Stimulated activated CD4-positive, alpha-beta T cell treated with anti-CD3 and anti-CD28 coated beads, Interleukin-4, amount 100 ng/mL, for 1 hour (primary cell): ENCODE measurements at places on chromosomes 1 and 21.

DNA sequence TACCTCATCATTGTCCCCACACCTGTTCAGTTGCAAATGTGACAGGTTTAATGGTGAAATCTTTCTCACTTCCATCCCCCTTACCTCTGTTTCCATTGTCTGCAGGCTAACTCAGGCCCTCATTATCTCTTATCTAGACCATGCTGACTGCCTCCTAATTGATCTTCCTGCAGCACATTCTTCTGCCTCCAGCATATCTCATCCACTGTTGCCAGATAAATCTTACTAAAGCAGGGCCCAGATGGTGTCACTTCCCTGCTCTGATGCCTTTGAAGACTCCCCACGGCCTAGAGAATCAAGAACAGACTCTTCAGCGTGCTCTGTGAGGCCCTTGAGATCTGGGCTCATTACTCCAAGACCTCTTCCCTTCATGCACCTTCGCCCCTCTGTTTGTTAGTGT, 230.1 kb downstream of the DUSP10 start:
- DNase-seq: no peak

- no peak for DNase-seq
Observed at GRCh38 chr21:28226563-28226962, 766.1 kb downstream of the LTN1 start.

DNA sequence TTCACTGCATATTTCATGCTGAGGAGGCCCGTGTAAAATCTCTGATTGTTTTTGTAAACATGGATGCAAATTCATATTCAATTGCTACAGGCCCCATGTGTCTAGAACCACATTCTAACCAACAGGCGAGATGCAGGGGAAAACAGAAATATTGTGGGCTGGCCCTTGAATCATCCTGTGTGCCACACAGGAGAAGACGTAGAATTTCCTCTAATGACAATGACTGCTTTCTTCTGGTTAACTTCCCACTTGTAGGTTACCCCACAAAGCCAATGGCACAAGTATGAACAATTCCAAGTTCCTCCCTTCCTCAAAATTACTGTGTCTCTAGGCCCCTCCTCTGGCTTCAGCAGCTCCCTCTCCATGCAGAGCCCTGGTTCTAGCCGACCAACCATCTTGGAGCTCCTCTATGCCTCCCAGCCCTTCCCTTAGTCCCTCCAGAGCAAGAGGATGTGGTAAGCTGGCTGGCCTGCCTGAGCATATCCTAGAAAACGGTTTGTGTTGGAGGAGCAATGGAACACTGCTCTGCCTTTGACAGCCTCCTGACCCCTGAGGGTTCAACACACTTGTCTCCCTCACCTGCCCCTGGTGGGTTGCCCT, 205.2 kb downstream of the HS2ST1 start:
- DNase-seq: no peak

- no peak for DNase-seq
Observed at GRCh38 chr1:31447210-31447609, 34.2 kb downstream of the SERINC2 start.

DNA sequence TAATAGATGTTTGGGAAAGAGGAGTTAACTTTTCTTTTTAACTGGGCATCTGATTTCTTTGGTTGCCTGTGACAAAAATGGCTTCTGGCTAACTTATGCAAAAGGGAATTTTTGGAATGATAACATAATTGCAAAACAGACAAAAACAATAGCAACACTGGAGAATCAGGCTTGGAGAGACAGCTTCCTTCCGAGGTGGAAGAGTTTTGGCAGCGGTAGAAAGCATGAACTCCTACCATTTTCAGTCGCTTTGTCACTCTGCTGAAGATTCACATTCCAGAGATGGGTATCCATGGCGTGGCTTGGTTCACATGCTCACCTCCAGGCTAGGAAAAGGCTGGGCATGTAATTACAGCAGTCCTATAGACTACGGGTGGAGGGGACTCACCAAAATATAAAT, 17.2 kb upstream of the FGGY start:
- DNase-seq: no peak

DNA sequence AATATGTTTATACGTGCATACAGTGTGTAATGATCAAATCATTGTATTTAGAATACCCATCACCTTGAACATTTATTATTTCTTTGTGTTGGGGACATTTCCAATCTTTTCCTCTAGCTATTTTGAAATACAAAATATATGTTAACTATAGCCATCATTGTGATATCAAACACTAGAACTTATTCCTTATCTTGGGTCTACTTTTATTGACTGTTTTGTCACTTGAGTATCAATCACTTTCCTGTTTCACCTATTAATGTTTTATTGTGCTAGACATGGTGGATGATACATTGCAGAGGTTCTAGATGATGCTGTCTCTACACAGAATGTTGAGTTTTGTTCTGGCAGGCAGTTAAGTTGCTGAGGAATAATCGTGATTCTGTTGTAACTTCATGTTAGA, 45.9 kb downstream of the STXBP3 start:
- DNase-seq: no peak

DNA sequence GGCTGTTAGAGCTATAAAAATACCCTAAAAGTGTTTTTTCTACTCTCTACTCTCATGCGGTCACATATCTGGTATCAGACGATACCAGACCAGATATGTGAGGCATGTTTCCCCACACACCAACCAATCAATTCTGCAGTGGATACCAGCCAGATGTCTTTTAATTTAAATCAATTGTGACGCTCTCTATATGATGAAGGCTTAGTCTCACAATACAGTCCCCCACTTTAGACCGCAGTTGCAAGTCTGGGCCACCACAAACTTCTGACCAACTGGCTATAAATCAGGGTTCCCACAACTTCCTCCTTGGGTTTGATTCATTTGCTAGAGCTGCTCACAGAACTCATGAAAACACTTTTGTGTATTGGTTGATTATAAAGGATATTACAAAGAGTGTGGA, 586.1 kb upstream of the ZP4 start:
- no peak for DNase-seq

- DNase-seq: no peak
Observed at GRCh38 chr21:34524646-34525601, 12.9 kb upstream of the KCNE1 start.

DNA sequence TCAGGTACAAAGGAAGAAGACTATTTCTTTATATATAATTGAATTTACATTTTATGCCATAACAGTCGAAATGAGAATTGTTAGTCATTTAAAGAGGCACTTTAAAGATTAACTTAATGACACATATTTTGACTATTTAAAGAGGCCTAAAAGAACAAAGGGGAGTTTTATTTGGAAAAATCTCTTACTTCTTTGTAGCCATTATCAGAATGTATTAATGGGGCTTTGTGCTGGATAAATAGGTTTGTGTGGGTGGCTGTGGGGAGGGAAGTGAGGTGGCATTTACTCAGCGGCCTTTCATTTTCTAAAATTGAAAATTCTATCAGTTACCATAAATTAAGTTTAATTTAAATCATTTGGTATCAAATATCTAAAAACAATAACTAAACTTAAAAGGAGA, 462.2 kb upstream of the CXADR start:
- DNase-seq: no peak

DNA sequence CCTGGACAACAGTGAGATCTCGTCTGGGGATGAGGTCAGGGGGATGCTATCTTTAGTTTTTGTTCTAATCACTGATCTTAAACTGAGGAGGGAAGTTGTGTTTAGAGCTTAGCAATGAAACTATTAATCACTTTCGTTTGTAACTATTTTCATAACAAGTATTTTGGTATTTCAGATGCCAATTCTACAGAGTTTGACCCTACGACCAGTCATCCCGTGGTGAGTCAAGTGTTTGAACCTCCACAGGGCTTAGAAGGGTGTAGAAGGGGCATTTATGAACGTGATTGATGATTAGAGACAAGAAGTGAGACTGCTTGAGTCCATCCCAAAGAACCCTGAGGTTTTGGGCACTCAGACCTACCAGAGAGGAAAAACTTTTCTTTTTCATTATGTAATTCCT, 15.6 kb downstream of the SLFNL1 start:
- no peak for DNase-seq

- DNase-seq: no peak
Observed at GRCh38 chr1:59803458-59804038, 11.2 kb upstream of the HOOK1 start.

DNA sequence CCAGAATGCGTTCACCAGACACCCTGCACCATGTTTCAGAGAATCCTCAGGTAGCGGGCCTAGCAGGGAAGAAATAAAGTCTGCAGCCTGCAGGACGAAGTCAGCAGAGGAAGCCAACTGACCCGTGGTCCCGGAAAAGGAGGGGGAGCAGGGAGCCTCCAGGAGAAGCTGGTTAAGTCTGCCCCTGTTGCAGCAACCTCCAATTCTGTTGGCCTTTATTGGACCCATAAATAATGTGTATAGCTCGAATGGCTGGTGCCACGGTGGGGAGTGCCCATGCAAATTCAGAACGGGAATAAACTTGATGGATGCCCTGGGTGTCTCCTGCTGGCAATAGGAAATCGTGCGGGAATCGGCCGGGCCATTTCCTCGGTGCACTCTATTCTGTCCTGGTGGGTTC, 254.1 kb downstream of the AJAP1 start:
- DNase-seq: no peak

GRCh38 chr1:17673329-17674072, 81.6 kb upstream of the ACTL8 start:
- DNase-seq: no peak

GRCh38 chr1:58649555-58649954, 50.3 kb downstream of the MYSM1 start:
- no peak for DNase-seq

DNA sequence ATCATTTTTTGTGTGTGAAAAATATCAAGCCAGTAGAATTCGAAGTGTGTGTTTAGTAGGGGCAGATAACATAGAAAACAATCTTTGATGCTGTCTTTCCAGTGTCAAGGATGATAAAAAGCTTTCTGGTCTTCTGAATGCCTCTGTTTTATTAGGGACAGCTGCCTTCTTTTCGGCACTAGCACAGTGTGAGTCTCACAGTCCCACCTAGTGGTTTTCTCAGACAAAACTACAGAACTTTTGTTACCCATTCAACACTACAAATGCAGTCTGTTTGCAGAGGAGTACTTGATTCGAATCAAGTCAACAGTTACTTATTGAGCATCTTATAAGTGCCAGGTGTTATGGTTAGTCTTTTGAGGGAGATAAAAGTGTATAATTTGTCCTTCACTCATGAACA, 30.6 kb upstream of the MCOLN3 start:
- no peak for DNase-seq

DNA sequence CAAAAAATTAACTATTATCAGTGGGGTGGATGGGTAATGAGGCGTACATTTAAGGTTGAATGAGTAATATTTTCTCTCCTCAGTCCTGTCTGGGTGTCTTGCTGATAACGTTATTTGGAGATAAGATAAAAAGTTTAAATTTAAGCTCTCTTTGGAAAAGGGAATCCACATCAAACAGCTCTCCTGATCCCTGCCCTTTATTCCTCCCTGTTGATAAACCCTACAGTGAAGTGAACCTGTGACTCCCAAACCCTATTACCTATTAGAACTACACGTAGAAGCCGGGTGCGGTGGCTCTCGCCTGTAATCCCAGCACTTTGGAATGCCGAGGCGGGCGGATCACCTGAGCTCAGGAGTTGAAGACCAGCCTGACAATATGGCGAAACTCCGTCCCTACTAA, 9.9 kb upstream of the GPR161 start:
- DNase-seq: no peak

DNA sequence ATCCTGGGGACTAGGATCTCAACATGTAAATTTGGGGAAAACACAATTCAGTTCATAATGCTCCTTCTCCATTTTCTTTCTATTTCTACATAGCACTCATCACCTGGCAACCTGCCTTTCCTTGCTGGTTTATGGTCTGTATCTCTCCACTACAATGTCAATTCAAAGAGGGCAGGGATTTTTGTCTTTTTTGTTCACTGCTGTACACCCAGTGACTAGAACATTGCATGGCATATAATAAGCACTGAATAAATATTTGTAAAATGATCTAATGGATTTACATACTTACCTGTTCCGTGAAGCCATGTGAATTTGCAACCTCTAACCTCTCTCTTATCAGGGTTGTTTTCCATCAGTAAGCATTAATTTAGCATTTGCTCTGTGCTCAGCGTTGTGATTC, 27.4 kb upstream of the TBX15 start:
- no peak for DNase-seq

DNA sequence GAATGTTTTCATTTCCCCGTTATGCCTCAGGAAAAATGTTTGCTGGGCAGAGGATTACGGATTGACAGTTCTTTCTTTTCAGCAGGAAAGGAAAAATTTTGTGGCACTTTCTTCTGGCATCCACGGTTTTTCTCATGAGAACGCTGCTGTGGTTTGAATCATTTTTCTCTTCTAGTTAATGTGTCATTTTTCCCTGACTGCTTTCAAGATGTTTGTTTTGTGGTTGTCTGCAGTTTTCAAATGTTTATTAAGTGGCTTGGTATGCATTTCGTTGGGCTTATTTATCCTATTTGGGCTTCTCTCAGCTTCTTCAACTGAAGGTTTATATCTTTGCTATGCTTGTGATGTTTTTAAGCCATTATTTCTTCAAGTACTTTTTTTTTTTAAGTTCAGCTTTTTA, 359.0 kb downstream of the RGS7 start:
- DNase-seq: no peak

- no peak for DNase-seq
Observed at GRCh38 chr1:213552045-213552444, 435.7 kb upstream of the PROX1 start.
